Inflammatory macrophage (primary cell): ENCODE measurements at places on chromosomes 3 and 15.
A peak's percentile ranks its signal among the peaks of the same experiment; 100 is the strongest.

- no peak for DNase-seq
Measured at GRCh38 chr3:56885453-56885852, 83.7 kb upstream of the ARHGEF3 start.

- peak; percentile 82 for DNase-seq
Measured at GRCh38 chr15:75069301-75069925, 46.0 kb downstream of the PPCDC start.

DNA sequence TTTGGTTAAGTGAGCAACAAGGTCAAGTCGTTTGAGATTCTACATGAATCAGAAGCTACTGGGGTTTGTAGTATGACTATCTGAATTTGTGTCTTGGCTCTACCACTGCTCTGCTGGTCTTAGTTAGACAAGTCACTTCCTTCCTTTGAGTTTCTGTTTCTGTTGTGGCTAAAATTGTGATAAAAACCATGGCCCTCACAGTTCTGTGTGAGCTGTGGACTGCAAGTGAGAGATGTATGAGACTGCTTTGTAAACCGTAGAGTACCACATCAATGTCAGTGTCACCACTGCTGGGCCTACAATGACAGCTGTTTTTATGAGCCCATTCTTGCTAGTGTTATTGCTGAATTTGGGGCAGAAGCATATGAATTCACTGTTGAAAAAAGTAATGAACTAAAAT is 32.7 kb downstream of the RARB start:
- DNase-seq = no peak

- no peak for DNase-seq
Measured at GRCh38 chr3:23796518-23796917, 9.2 kb upstream of the UBE2E1 start.

- no peak for DNase-seq
Measured at GRCh38 chr15:97687654-97688053, 272.8 kb upstream of the ARRDC4 start.
